ENCODE measurements at places on chromosomes 1 and 21.
A peak's percentile ranks its signal among the peaks of the same experiment; 100 is the strongest.

GRCh38 chr21:42722153-42722552 is 68.7 kb downstream of the PDE9A start:
- DNase-seq = no peak

GRCh38 chr1:201631037-201631436 is 92.1 kb downstream of the NAV1 start:
- DNase-seq = no peak

DNA sequence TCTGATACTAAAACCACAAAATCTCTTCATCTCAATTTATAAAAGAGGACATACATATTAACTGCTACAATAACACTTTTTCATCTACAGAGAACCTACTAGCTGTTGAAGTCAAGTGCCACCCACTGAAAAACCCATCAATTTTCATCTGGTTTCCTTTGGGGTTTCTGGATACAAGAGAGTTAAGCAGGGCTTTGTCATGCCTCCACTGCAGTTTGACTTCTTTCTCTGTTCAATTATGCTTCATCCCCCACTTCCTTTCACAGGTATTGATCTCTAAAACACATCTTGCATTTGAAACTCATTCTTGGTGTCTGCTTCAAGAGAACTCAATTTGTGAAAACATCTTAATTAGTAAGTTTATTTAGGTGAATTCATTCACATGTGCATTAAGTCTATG is 60.5 kb upstream of the ANGPTL3 start:
- no peak for DNase-seq

DNA sequence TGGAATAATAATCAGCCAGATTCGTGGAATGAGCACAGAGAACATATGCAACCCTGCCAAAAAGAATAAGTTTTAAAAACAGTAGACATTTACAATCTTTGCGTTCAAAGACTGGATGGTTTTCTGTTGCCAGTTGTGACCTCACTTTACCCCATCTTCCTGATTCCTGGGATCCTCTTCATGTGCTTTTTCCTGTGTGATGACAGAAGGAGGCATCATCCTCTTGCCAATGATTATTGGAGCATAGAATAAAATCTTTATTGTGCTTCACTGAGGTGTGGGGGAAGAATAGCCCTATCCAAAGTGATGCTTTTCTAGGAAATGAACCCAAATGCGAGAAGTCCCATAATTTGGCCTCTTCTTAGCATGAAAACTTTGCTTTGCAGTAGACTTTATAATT is 15.0 kb upstream of the BARHL2 start:
- DNase-seq = no peak

DNA sequence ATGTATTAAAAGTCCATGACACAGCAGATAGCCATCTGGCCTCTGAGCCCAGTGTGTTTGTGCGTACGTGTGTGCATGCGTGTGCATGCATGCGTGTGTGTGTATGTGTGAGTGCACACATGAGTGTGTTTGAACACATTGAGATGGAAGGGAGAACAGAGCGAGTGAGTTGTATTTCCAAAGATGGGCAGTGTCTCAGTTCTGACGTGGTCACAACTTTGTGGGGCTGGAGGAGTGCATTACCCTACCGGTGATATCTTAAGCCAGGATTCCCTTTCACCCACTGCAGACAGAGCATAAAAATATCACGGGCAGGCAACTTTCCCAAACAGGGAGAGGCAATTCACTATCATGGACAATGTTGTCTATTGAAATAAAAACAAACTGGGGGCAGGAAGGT is 27.8 kb downstream of the IRF2BP2 start:
- no peak for DNase-seq

DNA sequence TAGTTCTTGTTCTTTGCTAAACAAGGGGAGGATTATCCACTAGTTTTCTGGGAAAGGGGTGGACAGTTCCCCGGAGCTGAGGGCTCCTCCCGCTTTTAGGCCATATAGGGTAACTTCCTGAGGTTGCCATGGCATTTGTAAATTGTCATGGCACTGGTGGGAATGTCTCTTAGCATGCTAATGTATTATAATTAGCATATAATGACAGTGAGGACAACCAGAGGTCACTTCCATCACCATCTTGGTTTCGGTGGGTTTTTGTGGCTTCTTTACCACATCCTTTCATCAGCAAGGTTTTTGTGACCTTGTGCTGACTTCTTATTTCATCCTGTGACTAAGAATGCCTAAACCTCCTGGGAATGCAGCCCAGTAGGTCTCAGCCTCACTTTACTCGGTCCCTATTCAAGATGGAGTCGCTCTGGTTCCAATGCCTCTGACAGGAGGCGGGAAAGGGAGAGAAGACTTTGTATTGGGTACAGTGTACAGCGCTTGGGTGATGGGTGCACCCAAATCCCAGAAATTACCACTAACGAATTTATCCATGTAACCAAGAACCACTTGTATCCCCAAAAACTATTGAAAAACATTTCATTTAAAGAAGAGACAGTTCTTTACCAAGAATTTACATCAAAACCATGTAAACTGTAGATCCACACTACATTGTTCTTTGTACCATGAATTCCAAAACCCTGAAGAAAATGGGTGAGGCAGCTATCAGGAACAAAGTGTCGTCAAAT is 8.7 kb upstream of the SLC2A5 start:
- no peak for DNase-seq

DNA sequence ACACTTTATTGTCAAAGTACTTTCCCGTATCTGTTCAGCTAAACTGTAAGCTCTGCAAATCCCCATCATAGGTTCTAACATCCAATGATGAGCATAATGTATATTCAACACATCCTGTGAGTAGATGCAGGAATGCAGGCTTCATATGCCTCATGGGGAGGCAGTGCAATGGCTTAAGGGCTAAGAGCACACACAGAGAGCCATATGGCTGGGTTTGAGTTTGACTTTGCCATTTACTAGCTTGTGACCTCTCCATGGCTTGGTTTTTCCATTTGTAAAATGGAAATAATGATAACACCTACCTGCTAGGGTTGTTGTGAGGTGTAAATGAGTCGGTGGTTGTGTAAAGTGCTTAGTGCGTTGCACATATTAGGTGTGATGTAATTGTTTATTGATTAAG is 13.4 kb downstream of the RCSD1 start:
- DNase-seq = no peak

DNA sequence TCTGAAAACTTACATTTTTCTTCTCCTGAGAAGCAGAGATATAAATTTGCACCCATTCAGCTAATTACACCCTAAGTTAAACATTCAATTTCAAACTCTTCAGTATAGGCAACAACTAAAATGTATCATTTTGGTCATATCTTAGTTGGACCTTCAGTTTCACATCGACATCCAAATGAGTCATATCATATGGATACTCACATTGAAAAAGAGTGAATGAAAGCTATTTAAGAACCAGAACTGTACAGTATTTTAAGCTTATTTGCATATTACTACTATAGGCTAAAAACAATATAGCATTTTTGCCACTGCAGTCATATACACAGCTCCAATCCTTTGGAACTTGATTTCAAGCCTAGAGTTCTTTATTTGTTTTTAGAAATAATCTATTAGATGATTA is 33.6 kb downstream of the USP25 start:
- DNase-seq = no peak

DNA sequence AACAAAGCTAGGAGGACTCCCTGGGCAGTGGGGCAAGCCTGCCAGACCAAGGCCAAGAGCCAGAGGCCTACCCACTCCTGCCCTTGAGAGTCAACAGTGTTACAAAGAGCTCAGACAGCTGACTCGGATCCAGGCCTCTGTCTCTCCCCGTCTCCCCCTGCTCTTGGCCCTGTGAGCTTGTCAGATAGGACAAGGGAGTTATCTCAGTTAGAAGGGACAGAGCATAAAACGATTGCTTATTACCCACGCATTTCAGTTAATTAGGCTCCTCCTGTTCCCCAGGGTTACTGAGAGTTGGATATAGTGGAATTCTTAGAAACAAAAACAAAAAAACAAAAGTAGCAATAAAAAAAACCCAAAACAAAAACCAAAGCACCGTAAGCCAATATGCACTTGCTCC is 1.3 kb downstream of the SLC41A1 start:
- DNase-seq = peak; percentile 25

GRCh38 chr1:166808952-166809351 is 30.3 kb upstream of the POGK start:
- no peak for DNase-seq

DNA sequence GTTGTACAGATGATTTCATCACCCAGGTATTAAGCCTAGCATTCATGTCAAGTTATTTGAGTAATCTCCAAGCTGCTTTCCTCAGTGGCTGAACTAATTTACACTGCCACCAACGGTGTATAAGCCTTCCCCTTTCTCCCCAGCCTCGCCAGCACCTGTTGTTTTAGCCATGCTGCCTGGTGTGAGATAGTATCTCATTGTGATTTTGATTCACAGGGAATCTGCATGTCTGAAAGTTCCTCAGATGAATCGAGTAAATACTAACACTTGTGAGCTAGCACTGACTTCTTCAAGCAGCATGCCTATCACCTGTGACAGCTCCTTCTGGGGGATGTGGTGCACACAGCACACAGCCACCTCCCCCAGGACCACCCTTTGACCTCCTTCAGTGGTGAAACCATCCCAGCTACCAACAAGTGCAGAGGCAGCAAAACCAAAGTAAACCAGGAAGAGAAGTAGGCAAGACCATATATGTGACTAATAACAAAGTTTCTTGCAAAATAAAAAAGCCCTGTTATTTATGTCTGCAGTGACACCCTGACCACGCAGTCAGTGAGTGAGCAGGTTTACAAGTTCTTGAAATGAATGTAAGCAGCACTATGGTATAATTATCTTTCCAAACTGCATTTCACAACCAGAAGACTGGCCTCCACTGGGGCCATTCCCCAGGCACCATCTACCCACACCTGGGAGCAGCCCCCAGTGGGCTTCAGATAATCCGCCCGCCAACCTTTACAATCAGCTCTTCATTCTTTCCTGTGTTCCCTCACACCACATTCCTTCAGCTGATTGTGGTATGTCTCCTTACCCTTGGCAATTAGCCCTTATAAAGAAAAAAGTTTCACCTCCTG is 173.8 kb downstream of the ETS2 start:
- DNase-seq = peak; percentile 19

DNA sequence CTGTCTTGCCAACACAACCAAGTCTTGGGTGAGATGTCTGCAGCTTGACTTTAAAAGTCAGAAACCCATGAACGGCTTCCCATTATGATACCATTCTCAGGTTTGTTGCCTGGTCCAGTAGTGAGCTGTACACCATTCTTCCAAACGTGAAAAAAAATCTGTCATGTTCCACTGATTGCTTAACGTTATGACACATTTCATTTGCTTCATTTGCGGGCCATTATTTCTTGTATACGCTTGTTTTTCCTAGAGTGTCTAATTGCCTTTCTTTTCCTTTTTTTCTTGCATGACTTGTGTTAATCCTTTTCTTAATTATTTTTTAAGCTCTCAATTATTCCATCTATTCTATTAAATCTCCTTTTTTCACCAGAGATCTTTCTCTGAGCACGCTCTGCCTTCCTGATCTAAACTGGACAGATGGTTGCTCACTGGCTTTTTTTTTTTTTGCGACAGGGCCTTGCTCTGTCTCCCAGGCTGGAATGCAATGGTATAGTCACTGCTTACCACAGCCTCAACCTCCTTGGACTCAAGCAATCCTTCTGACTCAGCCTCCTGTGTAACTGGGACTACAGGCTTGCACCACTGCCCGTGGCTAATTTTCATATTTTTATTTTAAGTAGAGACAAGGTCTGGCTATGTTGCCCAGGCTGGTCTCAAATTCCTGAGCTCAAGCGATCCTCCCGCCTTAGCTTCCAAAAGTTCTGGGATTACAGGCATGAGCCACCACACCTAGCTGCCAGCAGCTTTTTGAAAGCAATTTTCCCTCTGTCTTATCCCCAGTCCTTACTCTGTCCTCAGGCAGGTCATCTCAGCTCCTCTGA is 31.7 kb upstream of the CAMTA1 start:
- DNase-seq = no peak

- no peak for DNase-seq
Observed at GRCh38 chr1:173418107-173418985, 58.8 kb upstream of the PRDX6 start.

DNA sequence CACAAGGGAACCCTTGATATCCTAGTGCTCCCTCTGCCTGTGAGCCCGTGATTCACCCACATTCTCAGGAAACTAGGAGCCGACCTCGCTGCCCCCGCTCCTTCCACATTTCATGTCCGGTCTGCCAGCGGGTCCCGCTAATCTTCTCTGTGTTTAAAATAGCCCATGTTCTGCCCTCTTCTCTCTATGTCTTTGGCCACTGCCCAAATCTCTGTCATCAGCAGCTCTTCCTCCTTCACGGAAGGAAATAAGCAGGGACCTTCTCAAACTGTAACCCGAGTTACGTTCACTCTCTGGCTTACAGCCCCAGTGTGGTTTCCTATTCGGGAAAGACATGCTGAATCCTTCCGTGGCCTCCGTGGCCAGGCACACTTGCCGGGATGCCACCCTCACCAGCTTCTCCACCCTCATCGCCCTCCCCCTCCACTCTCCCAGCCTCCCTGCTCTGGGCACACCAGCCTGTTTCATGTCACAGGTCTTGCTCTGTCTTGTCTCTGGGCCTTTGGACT is 21.1 kb upstream of the UBXN10 start:
- DNase-seq = no peak

- no peak for DNase-seq
Observed at GRCh38 chr1:69492286-69492685, 75.4 kb upstream of the LRRC7 start.

DNA sequence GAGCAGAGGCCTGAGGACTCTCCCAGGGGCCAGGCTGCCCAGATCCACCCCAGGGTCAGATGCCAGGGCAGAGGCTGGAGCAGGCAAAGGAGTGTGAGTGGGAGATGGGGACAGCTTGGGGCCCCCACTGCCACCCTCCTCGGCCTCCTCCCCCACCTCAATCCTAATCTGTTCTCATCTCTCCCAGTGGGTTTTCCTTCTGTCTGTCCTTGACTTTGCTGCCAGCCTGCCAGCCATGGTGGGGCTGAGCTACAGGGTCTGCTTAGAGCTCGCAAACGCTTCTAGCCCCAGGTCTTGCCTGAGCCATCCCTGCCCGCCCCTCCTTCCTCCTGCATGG is 65.3 kb downstream of the MEGF6 start:
- DNase-seq = no peak

DNA sequence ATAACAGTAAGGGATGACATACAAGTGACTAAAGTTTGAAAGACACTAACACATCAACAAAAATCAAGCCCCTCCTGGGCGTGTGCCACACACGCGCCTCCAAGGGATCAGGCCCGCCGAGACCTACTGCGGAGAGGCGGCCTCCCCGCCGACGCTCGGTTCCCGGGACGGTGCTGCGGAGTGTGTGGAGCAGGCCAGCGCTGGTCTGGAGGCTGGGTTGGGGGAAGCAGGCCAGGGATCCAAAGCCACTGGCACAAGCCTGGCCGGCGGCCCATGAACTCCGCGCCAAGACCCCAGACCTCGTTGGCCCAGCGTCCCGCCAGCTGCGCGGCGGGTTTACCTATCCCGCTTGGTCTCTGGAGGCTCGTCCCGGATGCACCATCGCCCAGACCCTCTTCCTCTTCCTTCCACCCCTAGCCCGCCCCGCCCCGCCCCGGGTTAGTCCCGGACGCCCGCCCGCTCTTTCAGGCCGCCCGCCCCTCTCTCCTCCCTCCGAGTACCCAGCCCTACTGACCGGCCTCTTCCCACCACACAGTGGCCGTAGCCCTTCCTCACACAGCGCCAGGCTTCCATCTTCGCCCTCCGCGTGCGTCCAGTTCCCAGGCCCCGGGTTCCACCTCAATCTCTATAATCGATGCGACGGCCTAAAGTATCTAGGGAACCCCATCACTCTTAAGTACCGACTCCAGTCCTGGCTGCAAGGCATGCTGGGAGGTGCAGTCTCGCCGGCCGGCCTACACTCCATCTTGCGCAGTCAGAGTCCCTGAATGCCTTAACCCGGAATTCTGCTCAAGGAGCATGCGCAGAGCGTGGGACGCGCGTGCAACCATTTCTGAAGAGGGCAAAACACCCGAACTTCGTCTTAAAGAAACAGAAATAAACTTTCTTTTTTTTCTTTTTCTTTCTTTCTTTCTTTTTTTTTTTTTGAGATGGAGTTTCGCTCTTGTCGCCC is at the start of gene ANGEL2:
ANGEL2 (minus strand) TSS at position 769 of the 952 bp plus-strand sequence; CDS start at position 573, 196 bp downstream.
- peak; percentile 99 for DNase-seq
